ENCODE measurements at places on chromosomes 7 and 10.

- DNase-seq = no peak
Observed at GRCh38 chr10:29343607-29344038, 54.8 kb downstream of the LYZL1 start.

DNA sequence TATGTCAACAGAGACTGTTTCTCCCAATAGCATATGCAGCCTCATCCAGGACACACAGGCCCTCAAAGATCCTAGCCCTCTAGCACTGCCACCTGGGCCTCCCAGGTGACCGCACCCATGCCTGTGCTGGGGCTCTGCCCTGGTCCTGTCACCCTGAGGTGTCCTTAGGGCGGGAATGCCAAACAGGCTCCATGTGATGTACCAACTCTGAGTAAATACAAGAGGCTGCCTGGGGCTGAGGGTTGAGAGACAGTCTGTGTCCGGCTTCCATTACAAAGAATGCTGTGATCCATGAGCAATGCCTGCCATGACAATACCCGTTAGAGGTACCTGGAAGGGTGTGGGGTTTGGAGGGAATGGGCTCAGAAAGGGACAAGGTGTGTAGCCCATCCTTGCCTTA, 83.0 kb upstream of the KAT6B start:
- no peak for DNase-seq

DNA sequence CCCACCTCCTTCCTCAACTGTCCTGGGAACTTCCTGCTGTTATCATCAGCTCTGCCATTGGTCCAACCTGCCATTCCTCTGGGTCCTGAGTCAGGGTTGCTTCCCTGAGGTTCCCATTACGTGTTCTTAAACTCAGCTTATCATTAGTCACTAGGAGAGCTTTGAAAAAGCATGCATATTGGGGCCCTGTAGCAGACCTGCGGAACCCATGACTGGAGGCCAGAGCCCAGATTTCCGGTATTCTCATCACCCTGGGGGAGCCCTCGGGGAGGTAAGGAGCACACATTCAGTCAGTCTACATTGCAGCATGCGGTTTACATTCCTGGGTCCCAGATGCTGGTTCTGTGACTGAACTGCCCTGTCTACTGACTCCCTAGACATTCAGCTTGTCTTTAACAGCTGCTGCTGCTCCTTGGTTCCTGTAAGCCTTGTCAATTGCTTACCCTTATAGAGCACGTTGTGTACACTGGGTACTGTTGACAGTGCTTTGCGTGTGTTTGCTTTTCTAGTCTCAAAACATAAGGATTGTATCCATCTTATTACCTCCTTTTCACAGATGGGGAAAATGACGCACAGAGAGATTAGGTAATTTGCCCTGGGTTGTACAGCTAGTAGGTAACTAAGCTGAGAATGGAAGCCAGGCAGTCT, 12.8 kb downstream of the CDHR3 start:
- no peak for DNase-seq

DNA sequence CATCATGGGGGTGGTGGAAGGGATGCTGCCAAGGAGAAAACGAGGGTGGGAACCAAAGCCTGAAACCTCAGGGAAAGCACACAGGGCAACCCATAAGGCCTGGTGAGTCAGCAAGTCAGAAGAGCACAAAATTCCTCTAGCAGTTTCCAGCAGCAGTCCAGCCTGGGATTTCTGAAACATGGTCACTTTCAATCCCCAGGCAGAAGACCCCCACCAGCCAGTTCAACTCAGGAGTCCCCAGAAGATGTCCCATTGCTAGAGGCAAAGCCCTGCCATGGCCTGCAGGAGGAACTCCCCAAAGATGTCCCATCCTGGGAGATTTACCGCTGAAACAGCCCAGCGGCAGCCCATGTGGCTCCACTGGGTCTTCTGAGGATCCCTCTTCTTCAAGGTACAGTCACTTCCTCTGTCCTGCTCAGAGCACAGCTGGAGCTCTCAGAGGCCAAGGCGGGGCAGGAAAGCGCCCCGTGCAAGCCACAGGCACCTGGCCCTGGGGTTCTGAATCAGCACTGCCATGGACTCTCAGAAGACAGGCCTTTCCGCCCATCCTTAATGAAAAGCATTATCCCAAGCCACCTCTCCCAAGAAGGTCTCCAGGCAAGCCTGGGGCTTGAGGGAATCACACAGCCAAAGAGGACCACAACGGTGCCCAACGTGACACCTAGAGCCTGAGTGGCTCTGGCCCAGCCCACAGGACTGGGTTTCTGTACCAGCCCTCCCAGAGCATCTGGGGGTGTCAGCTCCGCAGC, 196.9 kb downstream of the GRID1 start:
- no peak for DNase-seq

- peak; percentile 18 for DNase-seq
Observed at GRCh38 chr10:13865758-13866491, 279.2 kb downstream of the PRPF18 start.

DNA sequence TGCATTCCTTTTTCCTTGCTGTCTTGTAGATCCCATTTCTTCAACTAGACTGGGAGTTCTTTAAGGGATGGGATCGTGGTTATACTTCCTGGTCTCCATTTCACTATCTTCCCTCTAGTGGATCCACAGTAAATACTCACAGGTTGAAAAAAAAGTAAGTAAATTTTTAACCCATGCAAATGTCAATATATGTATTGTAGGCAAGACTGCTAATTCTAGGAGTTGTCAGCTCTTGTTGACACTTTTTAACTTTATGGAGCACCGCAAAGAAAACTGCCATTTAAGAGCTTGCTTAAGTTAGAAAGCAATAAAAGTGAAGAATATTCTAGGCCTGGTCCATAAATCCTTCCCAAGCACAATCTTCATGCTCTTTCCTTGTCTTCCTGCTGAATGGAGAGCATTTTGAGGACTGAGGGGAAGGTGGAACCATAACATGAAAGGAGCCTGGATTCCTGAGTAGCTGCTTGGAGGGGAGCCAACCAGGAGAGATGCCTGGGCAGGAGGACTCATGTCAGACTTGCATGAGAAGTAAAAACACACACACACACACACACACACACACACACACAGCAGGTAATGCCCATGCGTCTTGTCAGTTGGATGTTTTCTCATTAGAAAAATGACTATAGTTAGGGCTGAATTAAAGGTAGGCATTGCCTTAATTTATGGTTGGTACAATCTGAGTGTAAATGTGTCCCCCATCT, 32.2 kb downstream of the VWA2 start:
- no peak for DNase-seq

DNA sequence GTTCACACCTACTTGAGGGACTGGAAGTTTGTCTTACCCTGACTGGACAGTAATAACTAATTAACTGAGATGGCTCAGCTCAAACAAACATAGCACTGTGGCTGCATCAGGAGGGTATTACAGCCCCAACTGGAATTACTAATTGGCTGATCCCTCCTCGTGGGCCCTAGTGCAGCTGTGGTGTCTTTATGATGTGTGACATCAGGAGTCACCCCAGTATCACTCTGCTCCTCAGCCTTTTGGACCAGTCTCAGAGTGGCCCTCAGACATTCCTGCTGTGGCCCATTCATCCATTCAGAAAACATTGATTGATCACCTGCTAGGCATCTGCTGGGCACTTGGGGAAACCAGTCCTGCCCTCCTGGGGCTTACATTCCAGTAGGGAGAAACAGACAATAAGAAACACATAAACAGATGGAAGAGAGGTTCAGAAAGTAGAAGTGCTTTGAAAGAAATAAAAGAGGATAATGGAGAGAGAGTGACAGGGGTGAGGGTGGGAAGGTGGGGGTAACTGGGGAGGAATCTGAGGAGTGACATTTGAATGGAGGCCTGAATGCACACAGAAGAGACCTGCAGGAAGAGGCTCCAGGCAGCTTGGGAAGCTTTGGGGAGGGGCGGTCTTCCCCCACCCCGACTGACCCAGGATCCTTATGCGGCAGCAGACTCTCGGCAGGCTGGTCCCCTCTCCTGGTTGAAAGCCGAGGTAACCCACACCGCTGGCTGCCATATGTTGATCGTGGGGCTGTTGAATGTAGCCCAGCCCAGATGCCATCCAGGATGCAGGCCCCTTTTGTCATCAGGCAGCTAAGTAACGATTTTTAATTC, 113.1 kb downstream of the C10orf105 start:
- DNase-seq = no peak

- DNase-seq = no peak
Observed at GRCh38 chr7:47782022-47782421, 166.2 kb downstream of the PKD1L1 start.

GRCh38 chr7:123675181-123675473, 19.5 kb downstream of the LMOD2 start:
- peak; percentile 32 for DNase-seq

DNA sequence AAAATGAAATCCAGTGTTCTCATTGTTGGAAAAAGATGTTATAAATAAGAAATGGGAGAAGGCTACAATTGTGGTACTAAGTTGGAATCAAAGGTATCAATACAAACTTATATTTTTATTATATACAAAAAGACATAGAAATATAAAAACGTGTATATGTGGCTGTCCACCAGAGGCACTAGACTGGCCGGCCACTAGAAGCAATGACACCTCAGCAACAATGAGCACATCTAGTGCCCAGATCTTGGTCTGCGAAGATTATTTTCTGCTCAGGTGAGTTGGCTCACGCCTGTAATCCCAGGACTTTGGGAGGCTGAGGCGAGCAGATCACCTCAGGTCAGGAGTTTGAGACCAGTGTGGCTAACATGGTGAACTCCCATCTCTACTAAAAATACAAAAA, 21.6 kb downstream of the IDE start:
- DNase-seq = no peak

GRCh38 chr10:112624546-112625048, 177.6 kb downstream of the VTI1A start:
- no peak for DNase-seq

GRCh38 chr10:129761197-129761972, 202.7 kb downstream of the EBF3 start:
- DNase-seq = no peak

GRCh38 chr10:113454341-113455061, 98.4 kb upstream of the HABP2 start:
- no peak for DNase-seq

DNA sequence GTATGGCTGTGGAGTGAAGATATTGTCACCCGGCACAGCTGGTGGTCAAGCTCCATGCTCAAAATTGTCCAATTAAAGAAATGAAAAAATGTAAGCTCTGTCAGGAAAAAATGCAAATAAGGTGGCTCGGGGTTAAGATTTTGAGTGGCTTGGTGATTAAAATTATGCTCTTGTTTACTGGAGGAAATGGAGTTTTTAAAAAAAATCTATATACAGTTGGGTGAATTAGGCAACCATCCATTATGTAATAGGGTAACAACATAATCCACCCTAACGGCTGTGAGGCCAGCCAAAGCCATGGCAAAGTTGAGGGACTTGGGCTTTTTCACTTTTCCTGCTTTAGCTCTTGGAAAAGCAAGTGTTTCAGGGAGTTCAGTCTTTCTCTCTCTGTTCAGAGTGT, 260.8 kb upstream of the HABP2 start:
- DNase-seq = no peak

- DNase-seq = no peak
Observed at GRCh38 chr10:31192475-31192874, 126.5 kb upstream of the ZEB1 start.

DNA sequence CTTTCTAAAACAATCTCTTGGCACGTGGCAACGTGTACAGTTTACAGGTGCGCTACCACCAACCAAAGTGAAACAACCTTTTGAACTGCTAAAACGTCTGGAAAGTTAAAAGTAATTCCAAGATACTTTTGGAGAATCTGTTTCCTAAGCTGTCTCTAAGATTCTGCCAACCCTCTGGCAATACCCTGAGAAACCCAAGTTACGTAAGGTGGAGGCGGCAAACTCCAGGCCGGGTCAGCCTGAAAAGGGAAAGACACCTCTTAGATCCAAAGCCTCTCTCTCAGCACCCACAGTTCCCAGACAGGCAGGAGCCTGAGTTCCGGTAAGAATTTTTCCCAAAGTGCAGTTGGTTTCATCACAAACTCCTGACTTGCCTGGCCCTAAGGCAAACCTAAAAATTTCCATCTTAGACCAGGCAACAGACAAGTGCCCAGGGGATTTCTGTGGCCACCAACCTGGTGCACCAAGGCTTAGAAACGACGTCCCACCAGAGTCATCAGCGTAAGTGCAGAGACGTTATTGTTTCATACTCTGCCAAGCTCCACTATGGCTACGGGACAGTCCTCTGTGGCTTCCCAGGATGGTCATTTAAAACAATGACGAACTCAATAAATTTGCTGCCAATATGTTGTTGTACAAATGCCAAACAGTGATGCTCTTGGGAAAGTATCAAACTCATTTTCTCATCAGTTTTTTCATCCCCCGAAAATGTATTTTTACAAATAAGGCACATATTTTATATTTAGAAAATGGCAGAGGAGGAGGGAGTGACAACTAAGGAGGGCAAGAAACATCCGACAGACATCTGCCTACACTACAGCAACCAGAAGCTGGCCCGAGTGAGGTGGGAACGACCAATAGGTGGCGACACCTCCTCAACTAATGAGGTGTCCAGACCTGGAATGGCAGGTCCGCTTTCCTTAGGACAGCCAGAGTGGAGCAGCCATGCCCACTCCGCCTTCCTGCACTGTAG, 205.8 kb upstream of the FRMD4A start:
- peak; percentile 34 for DNase-seq

DNA sequence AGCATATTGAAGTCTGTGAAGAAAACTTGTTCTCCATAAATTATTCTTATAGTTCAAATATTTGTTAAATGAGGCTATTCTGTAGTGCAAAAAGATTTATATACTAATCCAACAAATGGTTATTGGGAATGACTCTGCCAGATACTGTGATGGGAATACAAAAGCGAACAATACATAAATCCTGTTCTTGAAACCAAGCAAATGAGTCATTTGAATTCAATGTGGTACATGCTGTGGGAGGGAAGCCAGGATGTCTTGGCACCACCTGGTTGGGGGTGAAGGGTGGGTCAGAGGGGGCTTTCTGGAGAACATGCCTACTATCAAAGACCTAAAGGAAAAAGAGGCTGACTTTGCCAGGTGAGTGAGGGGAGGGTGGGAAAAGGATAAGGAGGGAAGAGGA, 594.2 kb downstream of the CALN1 start:
- DNase-seq = no peak

DNA sequence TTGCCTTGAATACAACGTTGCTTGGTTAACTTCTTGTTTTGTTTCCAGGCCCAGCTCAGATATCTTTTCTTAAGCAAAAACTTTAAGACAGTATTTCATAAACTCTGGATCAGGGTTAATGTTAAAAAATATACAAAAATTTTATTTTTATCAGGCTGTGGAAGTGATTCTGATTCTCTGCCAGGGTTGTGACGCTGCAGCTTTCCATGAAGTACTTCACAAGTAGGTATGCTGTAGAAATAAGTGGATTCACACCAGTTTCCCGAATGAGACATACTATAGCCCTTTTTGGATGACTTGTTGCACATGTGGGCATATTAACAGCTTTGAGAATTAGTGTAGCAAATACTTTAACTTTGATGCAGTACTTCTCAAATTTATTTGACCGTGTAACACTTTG, 70.1 kb downstream of the CDK14 start:
- no peak for DNase-seq
